WTC11 (cell line): ENCODE measurements at places on chromosomes 16 and 17. TPM values are rescaled to one million over a fixed set of nuclear protein-coding genes. Genes with fewer than 3 reads are reported as not detected.

GRCh38 chr17:8275421-8276290 lies 12.8 kb upstream of the RANGRF start:
- H3K36me3 ChIP-seq = peaks cover 13% of the 10 kb centered on the region
- H3K4me3 ChIP-seq = no peak overlapping the region
- no peaks in the 10 kb centered on the region for H3K4me1 ChIP-seq
- H3K27me3 ChIP-seq = peaks cover 5% of the 10 kb centered on the region; the same call in 1 of the 2 replicates

Gene C17orf67
- total RNA-seq = 3.0 to 3.4 TPM (median 3.3 TPM) in 3 replicates

DNA sequence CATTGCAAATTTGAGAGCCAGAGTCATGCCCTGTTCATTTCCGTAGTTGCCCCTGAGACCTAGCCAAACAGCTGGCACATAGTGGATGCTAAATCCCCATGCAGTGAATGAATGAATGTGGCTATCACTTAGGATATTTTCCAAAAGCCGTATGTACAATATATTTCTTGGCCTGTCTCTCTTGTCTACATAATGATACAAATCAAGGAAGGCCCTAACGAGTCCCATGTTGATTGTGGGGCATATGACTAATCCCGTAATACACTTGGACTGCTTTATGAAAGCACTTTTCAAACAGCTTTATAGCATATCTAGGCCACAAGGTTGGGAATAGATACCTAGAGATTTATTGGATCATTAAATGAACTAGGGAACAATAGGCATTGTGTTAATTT lies 478.0 kb downstream of the SLC39A11 start:
- no peaks in the 10 kb centered on the region for H3K36me3 ChIP-seq
- H3K4me1 ChIP-seq = peaks cover 23% of the 10 kb centered on the region
- no peak for DNase-seq
- peaks cover 11% of the 10 kb centered on the region for H3K27me3 ChIP-seq
- no peak overlapping the region for H3K4me3 ChIP-seq

- peak overlapping the region; percentile 94 for H3K27ac ChIP-seq
- H3K4me1 ChIP-seq = peaks cover 29% of the 10 kb centered on the region
- peaks cover 6% of the 10 kb centered on the region; the same call in 1 of the 2 replicates for H3K27me3 ChIP-seq
- H3K4me3 ChIP-seq = peak overlapping the region; percentile 81
These were observed 748 bp upstream of the CMTM3 start for GRCh38 chr16:66603537-66604375.

Gene ADGRG3
- 0.44 to 1.4 TPM (median 0.71 TPM) in 3 replicates for total RNA-seq

Gene TBC1D3E
- not detected in 3 replicates for total RNA-seq

DNA sequence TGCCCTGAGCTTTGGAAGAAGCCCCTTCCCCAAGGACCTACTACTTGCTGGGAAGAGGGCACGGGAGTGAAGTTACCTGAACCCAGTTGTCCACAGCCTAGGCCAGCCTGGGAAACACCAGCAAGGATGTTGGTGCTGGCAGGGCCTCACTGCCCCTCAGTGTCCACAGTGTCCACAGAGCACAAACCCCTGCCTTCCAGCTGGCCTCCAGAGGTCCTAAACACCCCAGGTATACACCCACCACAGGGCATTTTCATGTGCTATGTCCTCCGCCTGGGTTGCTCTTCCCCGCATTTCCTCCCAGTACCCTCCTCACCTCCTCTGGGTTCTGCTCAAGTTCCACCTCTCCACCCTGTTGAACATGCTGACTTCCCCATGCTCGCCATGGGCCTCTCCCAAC lies 4.2 kb upstream of the PEMT start:
- no peaks in the 10 kb centered on the region for H3K27me3 ChIP-seq
- no peak overlapping the region for H3K4me3 ChIP-seq
- no peak for DNase-seq
- H3K27ac ChIP-seq = no peak overlapping the region
- peaks cover 11% of the 10 kb centered on the region for H3K4me1 ChIP-seq
- no peaks in the 10 kb centered on the region for H3K36me3 ChIP-seq

DNA sequence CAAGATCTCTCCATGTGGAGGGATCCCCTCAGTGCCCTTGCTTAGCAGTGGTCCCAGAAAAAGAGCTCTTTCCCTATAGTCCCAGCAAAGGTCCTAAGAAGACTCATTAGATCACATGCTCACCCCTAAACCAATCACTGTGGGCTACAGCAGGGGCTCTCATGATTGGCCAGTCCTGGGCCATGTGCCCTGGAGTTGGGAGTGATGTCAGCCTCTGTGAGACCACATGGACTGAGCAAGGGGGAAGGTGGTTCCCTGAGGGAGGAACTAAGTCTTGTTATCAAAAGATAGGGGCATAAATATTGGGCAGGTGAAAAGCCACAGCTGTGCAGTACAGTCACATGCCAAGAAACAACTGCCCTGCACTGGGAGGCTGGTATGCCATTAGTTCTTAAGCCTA lies 51.3 kb downstream of the SCNN1B start:
- H3K27me3 ChIP-seq = no peaks in the 10 kb centered on the region
- no peaks in the 10 kb centered on the region for H3K4me1 ChIP-seq
- DNase-seq = no peak
- H3K4me3 ChIP-seq = no peak overlapping the region
- no peak overlapping the region for H3K27ac ChIP-seq

DNA sequence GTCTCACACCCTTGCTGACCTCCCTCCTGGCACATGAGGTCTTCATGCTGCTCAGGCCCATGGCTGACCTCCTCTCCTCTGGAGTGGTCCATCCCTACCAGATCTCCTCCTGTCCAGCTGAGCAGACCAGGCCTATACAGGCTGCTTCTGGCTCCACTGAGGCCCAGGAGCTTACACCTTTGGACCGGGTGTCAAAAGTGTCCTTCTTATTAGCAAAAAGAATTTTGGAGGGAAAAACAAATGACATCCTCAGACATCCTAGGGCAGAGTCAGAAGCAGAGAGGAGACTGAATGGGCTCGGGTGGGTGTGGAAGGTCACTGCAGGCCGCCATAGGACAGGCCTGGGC lies 38.1 kb downstream of the WSB1 start:
- peak overlapping the region; percentile 67; the same call in 1 of the 2 replicates for H3K4me3 ChIP-seq
- no peak overlapping the region for H3K27ac ChIP-seq
- no peak for DNase-seq

Gene ZFP1
- 9.7 to 11.7 TPM (median 10.3 TPM) in 3 replicates for total RNA-seq

GRCh38 chr16:54034684-54035083 lies 251.9 kb downstream of the IRX3 start:
- H3K27ac ChIP-seq = no peak overlapping the region
- H3K4me1 ChIP-seq = peaks cover 15% of the 10 kb centered on the region
- DNase-seq = no peak
- H3K4me3 ChIP-seq = no peak overlapping the region
- no peaks in the 10 kb centered on the region; the same call in 1 of the 2 replicates for H3K27me3 ChIP-seq

Gene KRT39
- total RNA-seq = not detected in 3 replicates

DNA sequence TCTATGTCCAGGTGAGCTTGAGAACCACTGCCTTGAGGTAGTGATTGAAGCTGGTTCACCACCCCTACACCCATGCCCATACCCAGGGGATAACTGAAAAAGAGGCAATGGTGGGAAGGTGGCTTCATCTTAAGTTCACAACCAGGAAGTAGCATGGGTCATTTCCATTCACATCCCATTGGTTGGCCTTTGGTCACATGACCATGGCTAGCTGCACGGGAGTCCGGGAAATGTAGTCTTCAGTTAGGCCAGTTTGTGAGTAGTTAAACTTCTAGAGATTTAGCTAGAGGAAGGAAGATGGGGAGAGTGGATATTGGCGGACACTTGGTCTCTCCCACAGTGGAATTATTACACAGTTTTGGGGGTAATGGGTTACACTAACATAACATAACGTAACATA lies 92.9 kb downstream of the RGS9 start:
- no peak overlapping the region for H3K4me3 ChIP-seq
- H3K36me3 ChIP-seq = no peaks in the 10 kb centered on the region
- DNase-seq = no peak
- H3K27ac ChIP-seq = no peak overlapping the region
- no peaks in the 10 kb centered on the region for H3K27me3 ChIP-seq
- peaks cover 11% of the 10 kb centered on the region for H3K4me1 ChIP-seq

Gene ALOX15B
- 0.22 to 0.87 TPM (median 0.73 TPM) in 3 replicates for total RNA-seq

GRCh38 chr17:34146440-34147043 lies 108.5 kb upstream of the CCL2 start:
- peaks cover 2% of the 10 kb centered on the region; the same call in 1 of the 2 replicates for H3K27me3 ChIP-seq
- peaks cover 26% of the 10 kb centered on the region for H3K4me1 ChIP-seq
- H3K4me3 ChIP-seq = no peak overlapping the region
- no peak overlapping the region for H3K27ac ChIP-seq

Gene G6PC1
- total RNA-seq = 0.37 TPM in 1 of 3 replicates, not detected in the others

- peaks cover 2% of the 10 kb centered on the region; the same call in 1 of the 2 replicates for H3K36me3 ChIP-seq
- DNase-seq = no peak
- H3K4me1 ChIP-seq = peaks cover 45% of the 10 kb centered on the region
- no peak overlapping the region for H3K4me3 ChIP-seq
These were observed 1.5 kb downstream of the N4BP1 start for GRCh38 chr16:48608452-48608851.

Gene OR4D1
- 0.17 to 0.41 TPM (median 0.39 TPM) in 3 replicates for total RNA-seq

DNA sequence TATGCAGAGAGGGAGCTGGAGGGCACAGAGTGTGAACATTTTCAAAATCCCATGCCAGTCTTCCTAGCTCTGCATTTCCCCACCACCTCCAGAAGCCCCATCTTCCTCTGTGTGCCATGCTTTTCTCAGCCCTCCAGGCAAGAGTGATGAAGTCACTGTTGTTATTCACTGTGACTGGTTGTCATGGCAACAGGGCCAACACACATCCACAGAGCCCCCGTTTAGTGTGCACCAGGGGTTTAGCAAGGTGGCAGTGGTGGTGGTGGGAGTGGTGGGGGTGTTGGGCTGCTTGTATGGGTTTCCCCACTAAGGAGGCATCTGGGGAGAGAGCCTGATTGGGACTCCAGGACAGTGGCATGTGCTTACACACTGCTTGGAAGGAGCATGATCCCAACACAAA lies 309.9 kb upstream of the ASIC2 start:
- no peaks in the 10 kb centered on the region for H3K4me1 ChIP-seq
- no peaks in the 10 kb centered on the region for H3K36me3 ChIP-seq
- H3K4me3 ChIP-seq = no peak overlapping the region
- H3K27ac ChIP-seq = no peak overlapping the region; the same call in 1 of the 2 replicates
- peak; percentile 34 for DNase-seq

DNA sequence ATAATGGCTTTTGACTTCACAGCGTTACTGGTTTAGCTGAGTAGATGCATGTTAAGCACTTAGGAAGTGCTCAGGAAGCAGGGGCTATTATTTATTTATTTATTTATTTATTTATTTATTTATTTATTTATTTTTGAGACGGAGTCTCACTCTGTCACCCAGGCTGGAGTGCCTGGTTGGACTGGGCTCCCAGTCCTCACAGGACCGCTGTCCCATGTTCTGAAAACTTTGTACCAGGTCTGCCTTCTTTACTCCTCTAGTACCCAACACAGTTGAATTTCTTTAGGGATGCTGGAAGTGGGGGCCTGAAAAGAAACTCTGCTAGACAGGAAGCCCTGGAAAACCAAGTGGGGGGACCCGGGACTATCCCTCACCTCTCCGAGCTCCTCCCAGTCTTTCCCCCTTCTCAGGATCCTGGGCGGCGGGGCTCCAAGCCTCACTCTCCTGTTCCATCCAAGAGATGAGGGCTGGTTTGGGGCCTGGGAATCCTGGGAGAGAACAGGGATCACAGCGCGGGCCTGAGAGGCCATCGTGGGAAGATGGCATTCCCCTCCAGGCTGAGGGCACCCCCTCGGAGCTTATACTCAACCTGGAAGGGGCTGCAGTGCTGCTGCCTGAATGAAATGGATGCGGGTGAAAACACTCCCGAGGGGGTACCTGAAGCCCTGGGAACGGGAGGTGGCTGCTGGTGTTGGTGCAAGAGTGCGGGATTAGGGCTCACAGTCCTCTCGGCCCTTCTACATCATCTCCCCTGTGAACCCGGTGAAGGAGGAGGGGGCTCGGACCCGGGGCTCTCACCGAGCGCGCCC lies 674 bp downstream of the ZNF688 start:
- H3K4me1 ChIP-seq = peaks cover 15% of the 10 kb centered on the region
- H3K4me3 ChIP-seq = peak overlapping the region; percentile 91
- H3K36me3 ChIP-seq = no peaks in the 10 kb centered on the region
- peak; percentile 40 for DNase-seq

DNA sequence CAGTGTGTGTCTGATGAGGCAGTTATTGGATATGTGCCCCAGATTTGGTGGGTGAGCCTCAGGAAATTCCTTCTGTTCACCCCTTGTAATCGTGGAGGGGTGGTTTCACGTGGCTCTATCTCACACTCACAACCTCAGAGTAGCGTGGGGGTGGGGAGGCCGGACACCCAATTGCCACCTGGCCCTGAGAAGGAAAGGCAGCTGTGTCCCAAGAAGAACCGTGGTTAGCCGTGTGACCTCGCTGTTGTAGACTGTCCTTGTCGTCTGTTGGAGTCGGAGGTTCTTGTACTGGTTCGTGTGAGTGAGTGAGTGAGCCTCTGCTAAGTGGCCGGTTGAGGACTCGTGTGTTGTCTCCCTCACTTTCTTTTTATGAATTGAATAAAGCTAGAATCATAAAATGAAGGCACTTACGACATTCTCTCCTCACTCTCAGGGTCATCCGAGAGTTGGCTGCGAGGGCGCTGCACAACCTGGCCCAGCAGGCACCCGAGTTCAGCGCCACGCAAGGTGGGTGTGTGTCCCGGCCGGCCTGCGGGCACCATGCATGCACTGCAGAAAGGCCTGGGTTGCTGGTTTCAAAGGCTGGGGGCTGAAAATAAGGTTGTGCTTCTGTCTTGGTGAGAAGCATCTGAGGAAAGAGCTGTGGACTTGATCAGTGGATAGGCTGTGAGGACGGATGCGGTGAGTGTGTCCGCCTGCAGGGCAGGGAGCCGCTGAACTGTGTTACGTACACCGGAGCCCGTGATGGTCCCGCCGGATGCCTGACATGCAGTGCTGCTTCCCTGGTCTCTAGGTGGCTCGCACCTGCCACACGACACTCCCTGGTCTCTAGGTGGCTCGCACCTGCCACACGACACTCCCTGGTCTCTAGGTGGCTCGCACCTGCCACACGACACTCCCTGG lies 63.4 kb upstream of the ZNF750 start:
- H3K4me3 ChIP-seq = no peak overlapping the region
- H3K27ac ChIP-seq = no peak overlapping the region
- DNase-seq = no peak
- H3K27me3 ChIP-seq = no peaks in the 10 kb centered on the region

GRCh38 chr17:13541032-13541480 lies 60.7 kb downstream of the HS3ST3A1 start:
- H3K36me3 ChIP-seq = peaks cover 24% of the 10 kb centered on the region
- H3K4me1 ChIP-seq = peaks cover 12% of the 10 kb centered on the region
- no peaks in the 10 kb centered on the region; the same call in 1 of the 2 replicates for H3K27me3 ChIP-seq
- no peak overlapping the region for H3K4me3 ChIP-seq
- no peak overlapping the region for H3K27ac ChIP-seq

Gene KRT33A
- total RNA-seq = not detected in 3 replicates

DNA sequence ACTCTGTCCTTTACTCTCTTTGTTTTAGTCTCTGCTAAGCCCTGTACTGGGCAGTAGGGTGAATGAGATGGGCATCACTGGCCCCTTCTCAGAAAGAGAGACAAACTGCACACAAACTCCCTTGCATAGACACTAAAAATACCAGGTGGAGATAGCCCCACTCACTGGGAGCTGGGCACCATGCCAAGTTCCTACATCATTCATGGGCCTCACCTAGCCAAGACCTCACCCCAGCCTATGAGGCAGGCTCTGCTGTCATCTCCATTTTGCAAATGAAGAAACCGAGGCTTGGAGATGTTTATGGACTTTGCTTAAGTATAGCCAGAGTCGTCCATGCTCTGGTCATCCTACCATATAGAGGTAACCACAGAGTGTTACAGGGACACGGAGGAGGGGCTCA lies 499.8 kb upstream of the CDH11 start:
- no peak overlapping the region for H3K4me3 ChIP-seq
- H3K4me1 ChIP-seq = peaks cover 6% of the 10 kb centered on the region
- no peaks in the 10 kb centered on the region for H3K36me3 ChIP-seq
- DNase-seq = no peak
